ENCODE measurements at places on chromosomes 6 and 20.

DNA sequence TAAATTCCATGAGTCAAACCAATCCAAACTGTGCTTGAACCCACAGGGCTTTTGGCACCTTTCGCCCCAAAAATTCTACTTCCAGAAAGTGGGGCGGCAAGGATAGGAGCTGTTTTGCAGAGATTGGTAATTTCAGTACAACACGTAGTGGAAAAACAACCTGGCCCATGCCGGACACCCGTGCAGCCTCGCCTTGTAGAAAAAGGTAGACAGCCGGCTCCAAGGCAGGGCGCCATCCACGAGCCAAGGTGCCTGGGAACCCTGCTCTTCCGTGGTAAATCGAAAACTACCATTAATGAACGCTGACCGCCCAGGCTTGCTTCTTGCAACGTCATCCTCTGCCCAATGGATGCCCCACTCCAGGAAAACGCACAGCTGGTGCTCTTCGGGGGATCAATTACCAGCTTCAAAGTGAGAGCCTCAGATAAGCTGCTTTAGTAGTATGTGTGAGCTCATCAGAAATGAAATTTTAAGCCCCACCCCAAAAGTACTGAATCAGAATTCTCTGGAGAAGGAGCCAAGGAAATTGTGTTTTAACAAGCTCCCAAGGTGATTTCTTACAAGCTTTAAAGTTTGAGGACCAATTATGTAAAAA, 1.8 kb downstream of the OOEP start:
- DNase-seq = no peak

DNA sequence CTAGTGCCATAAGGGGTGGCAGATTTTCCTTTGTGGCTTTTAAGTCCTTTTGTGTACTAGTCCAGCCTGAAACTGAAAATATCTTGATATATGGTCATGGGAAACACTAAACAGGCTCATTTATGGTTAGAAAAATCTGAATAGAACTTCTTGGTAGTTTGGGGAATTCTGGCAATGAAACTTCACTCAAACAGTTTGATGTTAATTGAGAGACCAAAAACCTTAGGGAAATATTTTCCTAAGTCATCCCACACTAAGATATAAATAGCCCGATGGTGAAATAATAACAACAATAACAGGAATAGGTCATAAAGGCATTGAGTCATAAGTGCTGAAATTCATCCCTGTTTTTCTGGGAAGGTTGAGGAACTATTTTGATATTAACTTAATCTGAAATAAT, 146.2 kb upstream of the SMLR1 start:
- DNase-seq = no peak

- DNase-seq = no peak
Observed at GRCh38 chr20:4256874-4257273, 241.5 kb upstream of the RNF24 start.

DNA sequence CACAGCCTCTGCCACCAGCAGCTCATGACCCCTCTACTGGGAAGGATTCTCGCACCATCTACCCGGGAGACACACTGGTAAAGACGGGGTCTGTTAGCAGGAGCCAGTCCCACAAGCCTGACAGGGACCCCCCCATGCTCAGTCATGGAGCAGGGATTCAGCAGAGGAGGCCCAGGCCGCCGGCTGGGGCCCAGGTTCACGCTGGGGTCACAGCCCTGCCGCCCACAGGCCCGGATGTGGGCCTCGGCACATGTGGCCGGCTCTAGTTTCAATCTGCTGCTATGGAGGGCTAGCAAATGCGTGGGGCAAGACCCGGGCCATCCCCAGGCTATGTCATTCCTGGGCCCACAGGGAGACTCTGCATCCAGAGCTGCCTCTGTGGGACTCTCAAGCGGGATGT, 25.1 kb downstream of the PXDC1 start:
- DNase-seq = no peak

DNA sequence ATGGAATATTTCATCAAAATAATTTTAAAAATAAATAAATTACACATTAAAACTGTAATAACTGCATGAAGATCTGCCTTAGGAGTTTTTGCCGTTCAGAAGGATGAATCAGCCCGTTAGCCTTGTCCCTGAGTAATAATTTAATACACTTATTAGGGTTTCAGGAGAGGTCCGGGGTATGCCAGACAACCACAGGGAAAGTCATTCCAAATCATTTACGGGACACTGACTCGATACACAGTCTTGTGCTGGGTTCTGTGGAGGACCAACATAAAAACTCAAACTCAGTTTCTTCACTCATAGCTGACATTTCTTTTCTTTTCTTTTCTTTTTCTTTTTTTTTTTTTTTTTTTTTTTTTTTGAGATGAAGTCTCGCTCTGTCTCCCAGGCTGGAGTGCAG, 735 bp upstream of the LY6G6F start:
- DNase-seq = no peak

- DNase-seq = no peak
Observed at GRCh38 chr6:143976806-143977349, 31.2 kb downstream of the PLAGL1 start.

- no peak for DNase-seq
Observed at GRCh38 chr6:112298021-112298745, 43.8 kb upstream of the LAMA4 start.

GRCh38 chr6:40286721-40287120, 300.4 kb downstream of the LRFN2 start:
- DNase-seq = no peak

DNA sequence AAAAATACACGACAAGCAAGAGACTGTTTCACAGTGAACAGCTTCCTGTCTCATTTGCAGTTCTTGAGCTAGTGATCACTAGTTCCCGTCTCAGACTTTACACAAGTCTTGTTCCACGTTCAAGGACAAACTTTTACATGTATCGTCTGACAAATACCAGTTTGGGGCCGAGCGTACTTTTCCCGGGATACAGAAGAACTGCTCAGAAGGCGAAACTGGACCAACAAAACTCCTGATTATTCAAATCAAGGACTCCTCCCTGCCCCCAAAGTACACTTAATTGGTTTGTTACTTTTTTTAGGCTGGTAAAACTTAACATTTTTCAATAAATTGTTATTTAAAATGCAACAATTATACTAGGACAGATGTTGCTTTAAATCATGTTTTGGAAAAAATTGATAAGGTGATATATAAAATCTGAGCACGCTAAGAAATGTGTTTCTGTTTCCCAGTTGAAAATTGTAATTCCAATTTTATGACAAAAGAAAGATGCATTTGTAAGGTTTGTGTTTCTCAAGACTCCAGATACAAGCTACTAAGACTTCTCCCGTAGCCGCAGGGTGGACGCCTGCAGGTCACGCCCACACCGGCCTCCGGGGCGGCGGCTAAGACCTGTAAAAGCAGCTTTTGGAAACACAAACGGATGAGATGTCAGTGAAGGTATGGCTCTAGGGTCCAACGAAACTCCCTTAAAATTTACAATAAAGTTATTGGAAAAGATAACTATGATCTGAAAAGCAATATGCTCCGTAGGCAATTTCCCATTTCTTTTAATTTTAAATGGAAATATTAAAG, 16.8 kb upstream of the TCFL5 start:
- no peak for DNase-seq

DNA sequence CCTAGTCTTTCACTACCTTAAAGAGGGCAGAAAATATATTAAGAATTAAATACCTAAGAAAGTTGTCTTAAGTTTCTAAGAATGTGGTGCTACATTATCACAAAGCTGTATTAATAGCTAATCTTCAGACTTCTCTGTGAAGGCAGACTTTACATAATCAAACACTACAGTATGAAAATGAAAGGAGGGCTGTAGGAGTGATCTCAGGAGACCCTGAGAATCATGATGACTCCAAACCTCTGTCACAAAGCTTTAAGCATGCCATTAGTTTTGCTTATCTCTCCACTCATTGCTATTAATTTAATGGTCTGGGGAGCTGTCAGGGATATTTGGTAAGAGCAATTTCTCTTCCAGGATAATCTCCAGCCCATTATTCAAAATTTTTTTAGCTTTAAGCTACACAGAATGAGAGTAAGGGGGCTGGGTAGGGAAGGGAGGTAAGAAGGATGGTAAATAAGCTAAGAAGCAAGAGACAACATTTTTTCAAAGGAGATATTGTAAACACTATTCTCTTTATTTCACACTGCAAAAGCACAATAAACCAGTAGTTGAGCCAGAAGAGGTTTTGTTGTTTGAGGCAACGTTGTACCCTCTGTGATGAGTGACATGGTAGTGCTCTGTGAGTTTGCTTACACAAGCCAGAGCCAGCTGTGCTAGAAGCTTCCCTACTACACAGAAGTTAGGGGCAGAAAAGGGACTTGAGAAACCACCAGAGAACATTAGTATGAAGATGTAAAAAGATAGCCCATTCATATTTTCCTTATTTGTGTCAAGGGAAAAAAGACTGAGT, 258.8 kb downstream of the GMDS start:
- no peak for DNase-seq

- DNase-seq = no peak
Observed at GRCh38 chr6:2976060-2976459, 4.7 kb upstream of the SERPINB6 start.

DNA sequence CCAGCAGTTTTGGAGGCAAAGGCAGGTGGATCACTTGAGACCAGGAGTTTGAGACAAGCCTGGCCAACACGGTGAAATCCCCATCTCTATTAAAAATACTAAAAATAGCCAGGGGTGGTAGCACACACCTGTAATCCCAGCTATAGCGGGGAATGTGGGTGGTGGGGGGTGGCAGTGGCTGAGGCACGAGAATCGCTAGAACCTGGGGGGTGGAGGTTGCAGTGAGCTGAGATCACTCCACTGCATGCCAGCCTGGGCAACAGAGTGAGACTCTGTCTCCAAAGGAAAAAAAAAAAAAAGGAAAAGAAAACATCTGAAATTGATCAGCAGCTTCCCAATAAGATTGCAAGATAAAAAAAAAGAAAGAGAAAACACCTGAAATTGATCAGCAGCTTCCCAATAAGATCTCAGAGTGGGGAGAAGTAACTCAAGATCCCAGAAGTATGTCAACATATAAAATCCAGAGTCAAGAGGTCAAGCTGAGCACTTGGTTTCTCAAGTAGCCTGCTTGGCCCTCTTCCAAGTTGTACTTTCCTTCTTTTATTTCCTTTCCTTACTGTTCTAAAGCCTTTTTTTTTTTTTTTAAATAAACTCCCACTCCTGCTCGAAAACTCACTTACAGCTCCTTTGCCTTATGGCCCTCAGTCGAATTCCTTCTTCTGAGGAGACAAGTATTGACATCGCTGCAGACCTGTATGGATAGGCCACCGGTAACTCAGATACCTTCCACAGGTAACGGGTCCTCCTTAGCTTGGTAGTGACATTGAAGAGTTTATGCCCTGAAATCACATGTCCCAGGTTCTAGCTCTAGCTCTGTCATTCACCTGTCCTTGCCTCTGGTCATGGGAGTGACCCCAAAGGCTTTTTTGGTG, 368.5 kb upstream of the SYNCRIP start:
- DNase-seq = no peak

DNA sequence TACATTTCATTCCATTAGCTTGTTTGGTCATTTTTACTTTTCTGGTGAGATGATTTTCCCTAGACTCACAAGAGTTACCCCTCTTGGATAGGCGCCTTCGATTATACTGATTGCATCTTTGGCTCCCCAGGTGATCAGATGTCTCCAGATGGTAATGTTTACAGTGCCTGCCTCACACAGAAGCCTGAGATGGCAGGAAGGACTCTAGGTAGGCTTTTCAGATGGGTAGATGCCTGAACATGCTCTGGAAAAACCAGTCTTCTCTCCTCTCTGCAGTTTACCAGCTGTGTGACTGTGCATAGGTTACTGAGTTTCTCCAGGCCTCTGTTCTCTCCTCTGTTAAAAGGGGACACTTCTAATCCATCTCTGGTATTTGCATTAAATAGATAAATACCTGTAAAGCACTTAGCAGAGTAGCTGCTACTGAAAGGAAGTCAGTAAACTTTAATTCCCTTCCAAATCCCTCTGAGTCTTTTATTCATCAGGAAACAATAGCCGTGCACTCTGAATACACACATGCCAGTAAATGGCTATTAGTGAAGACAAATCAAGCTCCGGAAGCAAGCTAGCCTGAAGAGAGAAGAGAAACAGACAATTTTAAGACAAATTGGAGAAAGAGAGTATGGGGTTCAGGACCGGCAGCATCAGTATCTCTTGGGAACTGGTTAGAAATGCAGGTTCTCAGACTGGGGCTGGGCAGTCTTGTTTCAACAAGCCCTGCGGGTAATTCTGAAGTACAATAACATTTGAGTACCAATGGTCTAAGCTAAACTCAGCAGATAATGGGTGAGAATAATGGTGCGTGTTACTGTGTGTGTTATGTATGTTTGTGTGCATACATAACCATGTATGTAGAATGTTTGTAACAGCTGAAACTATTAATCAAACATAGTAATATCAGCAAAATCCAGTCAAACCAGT, 139.4 kb downstream of the UST start:
- no peak for DNase-seq

GRCh38 chr6:20186981-20187380, 25.3 kb downstream of the MBOAT1 start:
- DNase-seq = no peak

GRCh38 chr6:111154981-111155380, 67.7 kb downstream of the SLC16A10 start:
- DNase-seq = no peak

Data from omental fat pad (tissue), 4 donors.